ENCODE measurements at places on chromosomes 2 and 18. TPM values are rescaled to one million over a fixed set of nuclear protein-coding genes. Genes with fewer than 3 reads are reported as not detected.

DNA sequence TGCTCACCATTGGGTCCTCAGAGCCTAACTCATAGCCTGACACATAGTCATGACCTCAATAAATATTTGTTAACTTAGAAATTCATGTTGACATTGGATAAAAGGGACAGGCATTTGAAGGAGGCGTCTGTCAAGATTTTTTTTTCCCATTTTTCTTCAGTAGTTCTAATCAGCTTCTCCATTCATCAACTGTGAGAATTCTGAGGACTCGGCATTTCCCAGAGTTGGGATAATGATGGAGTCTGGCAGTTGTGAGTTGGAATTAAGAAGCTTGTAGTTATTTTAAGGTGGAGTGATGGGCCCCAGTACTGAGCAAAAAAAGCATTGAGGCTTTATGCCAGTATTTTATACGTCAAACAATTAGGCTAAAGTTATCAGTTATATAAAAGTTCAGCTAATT, 4.6 kb downstream of the SPATS2L start:
- no peak for DNase-seq
- H3K36me3 ChIP-seq = peaks cover 23% of the 10 kb centered on the region
- peaks cover 52% of the 10 kb centered on the region for H3K4me1 ChIP-seq
- H3K4me3 ChIP-seq = 0 out of 2 replicates have a peak overlapping the region, but pooled peaks have one; percentile 0
- H3K27me3 ChIP-seq = no peaks in the 10 kb centered on the region

DNA sequence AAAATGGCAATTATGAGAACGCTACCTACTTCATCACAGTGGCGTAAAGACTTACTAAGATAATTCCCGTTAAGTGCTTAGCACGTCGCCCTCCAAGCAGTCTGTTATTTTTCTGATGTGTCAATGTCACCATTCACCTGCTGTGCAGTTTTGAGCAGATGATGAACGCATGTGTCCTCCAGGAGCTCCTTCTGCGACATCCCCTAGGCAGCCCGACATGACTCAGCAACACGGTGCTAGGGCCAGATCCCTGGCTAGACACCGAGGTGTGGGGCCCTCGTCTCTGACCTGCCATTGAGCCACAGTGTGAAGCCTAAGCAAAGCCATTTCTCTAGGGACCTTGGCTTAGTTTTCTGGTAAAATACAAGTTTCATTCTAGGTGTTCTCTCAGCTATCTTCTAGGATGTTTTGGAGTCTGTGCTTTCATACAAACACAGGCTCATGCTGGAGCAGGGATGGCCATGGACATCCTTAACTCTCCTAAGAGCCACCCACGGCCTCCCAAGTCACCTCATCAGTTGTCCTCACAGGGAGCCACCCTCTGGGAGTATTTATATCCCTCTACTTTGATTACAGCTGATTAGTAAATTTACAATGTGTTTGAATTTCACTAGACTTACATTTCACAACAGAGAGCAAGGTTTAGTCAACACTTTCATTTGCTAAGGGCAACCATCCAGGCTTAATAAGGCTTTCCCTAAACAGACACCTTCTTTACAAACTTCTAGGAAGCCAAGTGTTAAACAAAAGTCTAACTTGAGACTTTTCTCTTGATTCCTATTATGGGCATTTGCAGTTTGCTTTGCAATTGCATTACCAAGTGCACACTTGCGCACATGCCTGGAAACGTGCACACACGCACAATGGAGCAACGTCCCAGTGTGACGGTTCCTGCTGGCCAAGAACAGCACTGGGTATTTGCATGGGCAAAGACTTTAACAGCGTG, 376.8 kb upstream of the ID2 start:
- no peak overlapping the region for H3K4me3 ChIP-seq
- H3K27ac ChIP-seq = no peak overlapping the region
- no peaks in the 10 kb centered on the region for H3K36me3 ChIP-seq
- DNase-seq = no peak
- H3K4me1 ChIP-seq = peaks cover 34% of the 10 kb centered on the region
- H3K27me3 ChIP-seq = no peaks in the 10 kb centered on the region

The MLPH gene
- total RNA-seq = not detected

The CYP26B1 gene
- total RNA-seq = not detected

The M1AP gene
- total RNA-seq = not detected

The ZNF638 gene
- total RNA-seq = 98.4 TPM

GRCh38 chr2:44975571-44976450, 33.4 kb downstream of the SIX2 start:
- H3K4me3 ChIP-seq = no peak overlapping the region
- H3K4me1 ChIP-seq = peaks cover 13% of the 10 kb centered on the region
- H3K27ac ChIP-seq = no peak overlapping the region

GRCh38 chr2:174120346-174120745, 128.0 kb downstream of the OLA1 start:
- no peak for DNase-seq
- H3K4me1 ChIP-seq = peaks cover 20% of the 10 kb centered on the region
- H3K36me3 ChIP-seq = no peaks in the 10 kb centered on the region
- no peak overlapping the region for H3K27ac ChIP-seq
- H3K27me3 ChIP-seq = no peaks in the 10 kb centered on the region

The RGPD3 gene
- total RNA-seq = 0.39 TPM

DNA sequence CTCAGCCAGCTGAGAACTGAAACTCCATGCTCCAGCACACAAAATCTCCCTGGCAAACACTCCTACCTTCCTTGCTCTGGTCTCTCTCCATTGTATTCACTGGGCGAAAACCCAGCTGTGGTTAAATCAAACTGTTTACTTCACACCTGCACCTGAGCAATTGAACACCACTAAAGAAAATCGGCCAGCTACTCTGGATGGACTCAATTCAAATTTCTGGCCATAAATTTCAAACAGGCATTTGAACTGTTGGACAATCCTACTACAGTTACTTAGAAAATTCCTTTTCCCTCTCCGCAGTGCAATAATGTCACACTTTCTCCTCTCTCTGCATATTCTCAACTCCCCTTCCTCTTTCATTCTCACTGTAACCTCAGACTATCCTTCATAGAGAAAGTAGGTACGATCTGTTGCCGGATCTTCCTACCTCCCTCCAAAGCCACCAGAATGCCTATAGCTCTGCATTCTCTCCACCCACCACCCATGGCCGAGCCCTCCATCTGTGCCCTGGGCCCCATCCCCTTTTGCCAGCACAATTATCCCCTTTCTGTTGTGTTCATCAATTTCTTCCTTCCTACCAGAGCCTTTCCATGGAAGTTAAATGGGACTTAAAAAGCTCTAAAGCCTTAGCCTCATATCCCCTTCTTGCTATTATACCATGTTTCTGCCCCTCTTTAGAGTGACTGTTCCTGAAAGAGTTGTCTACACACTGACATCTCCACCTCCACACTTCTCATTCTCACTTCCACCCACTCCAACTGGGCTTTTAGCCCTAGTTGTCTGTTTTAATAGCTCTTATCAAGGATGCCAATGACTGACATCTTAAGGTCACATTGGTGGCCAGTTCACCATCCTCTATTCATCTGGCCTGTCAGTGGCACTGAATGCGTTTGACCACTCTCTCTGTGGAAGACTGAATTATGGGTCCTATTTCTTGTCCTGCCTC, 127.5 kb upstream of the SLC1A4 start:
- H3K4me3 ChIP-seq = no peak overlapping the region
- peaks cover 57% of the 10 kb centered on the region for H3K4me1 ChIP-seq
- H3K27ac ChIP-seq = no peak overlapping the region
- no peaks in the 10 kb centered on the region for H3K27me3 ChIP-seq
- no peak for DNase-seq

DNA sequence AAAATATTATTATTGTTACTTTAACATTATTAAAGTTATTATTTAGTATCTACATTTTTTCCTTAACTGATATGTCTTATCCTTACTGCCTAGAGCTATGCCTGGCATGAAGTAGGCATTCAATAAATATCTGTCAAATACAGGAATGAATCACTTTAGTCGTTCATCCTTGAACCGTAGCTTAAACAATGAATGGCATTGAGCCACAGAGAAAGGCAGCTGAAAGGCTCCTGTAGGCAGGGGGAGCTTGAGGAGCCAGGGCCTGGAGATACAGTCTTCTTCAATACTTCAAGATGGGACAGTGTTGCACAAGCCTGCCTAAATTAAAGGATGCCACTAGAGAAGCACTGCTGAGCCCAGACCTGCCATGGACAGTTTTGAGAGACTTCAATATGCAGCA, 22.5 kb downstream of the CYRIA start:
- H3K27me3 ChIP-seq = no peaks in the 10 kb centered on the region
- no peaks in the 10 kb centered on the region for H3K36me3 ChIP-seq
- H3K4me3 ChIP-seq = no peak overlapping the region
- H3K4me1 ChIP-seq = no peaks in the 10 kb centered on the region

- no peak overlapping the region for H3K4me3 ChIP-seq
- H3K27ac ChIP-seq = no peak overlapping the region
- H3K36me3 ChIP-seq = no peaks in the 10 kb centered on the region
- no peak for DNase-seq
- H3K4me1 ChIP-seq = peaks cover 16% of the 10 kb centered on the region
- H3K27me3 ChIP-seq = no peaks in the 10 kb centered on the region
Observed at GRCh38 chr2:164797627-164798026, 44.0 kb downstream of the COBLL1 start.

GRCh38 chr18:58604311-58604710, 24.6 kb downstream of the ALPK2 start:
- peaks cover 25% of the 10 kb centered on the region for H3K4me1 ChIP-seq
- no peak overlapping the region for H3K4me3 ChIP-seq
- H3K27me3 ChIP-seq = no peaks in the 10 kb centered on the region
- DNase-seq = no peak
- H3K27ac ChIP-seq = no peak overlapping the region
- no peaks in the 10 kb centered on the region for H3K36me3 ChIP-seq

DNA sequence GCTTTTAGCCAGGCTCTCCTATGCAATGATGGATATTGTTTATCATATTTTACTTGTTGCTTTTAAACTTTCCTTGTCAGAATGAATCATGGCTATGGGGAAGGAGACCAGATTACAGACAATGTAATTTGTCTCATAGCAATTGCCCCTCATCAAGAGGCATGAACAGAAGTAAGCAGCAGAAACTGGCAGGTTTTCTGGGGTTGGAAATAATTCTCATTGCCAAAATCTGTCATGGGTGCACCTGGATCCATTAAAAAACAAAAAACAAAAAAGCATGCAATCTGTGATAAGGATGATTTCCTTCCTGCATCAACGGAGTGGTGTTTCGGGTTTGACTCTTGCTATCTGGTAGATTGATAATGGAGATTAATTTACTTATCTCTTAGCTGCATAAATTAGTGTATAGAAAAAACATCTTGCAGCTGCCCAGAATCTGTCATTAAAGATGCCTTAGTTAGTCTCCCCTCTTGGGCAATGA, 419.6 kb downstream of the SOX11 start:
- DNase-seq = no peak
- no peaks in the 10 kb centered on the region for H3K36me3 ChIP-seq
- no peaks in the 10 kb centered on the region for H3K4me1 ChIP-seq
- no peak overlapping the region for H3K4me3 ChIP-seq

GRCh38 chr2:226655871-226656270, 143.7 kb downstream of the IRS1 start:
- DNase-seq = no peak
- peak overlapping the region; percentile 36 for H3K27ac ChIP-seq
- H3K4me3 ChIP-seq = no peak overlapping the region

- no peaks in the 10 kb centered on the region for H3K4me1 ChIP-seq
- H3K27ac ChIP-seq = no peak overlapping the region
- no peak overlapping the region for H3K4me3 ChIP-seq
- no peak for DNase-seq
- no peaks in the 10 kb centered on the region for H3K36me3 ChIP-seq
- no peaks in the 10 kb centered on the region for H3K27me3 ChIP-seq
Observed at GRCh38 chr18:78821396-78821795, 158.2 kb upstream of the SALL3 start.

GRCh38 chr2:241772063-241772499, 4.5 kb upstream of the GAL3ST2 start:
- no peaks in the 10 kb centered on the region for H3K36me3 ChIP-seq
- DNase-seq = no peak
- no peak overlapping the region for H3K27ac ChIP-seq
- peaks cover 10% of the 10 kb centered on the region for H3K27me3 ChIP-seq
- H3K4me1 ChIP-seq = 0 out of 2 replicates have a peak, but pooled peaks cover 5% of the 10 kb centered on the region

The CPLX4 gene
- total RNA-seq = not detected

DNA sequence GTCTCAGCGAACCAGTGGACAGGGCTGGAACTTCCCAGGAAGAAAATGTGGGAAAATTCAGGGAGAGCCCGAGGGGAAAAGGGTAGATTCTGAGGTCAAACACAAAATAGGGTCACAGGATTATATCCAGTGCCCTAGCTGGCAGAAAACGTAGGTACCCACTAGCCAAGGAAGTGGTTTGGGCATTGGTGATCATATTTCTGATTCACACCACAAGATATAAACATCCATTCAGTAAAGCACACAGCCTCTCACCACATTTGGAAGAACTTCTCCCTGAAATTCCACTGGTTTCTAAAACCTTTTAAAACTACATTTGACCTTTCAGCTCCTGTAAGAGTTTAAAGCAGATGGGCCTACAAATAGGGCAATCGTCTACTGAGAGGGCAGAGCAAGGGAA, 186.9 kb downstream of the TTC32 start:
- DNase-seq = no peak
- H3K4me1 ChIP-seq = peaks cover 26% of the 10 kb centered on the region
- H3K4me3 ChIP-seq = no peak overlapping the region
- H3K36me3 ChIP-seq = no peaks in the 10 kb centered on the region
- no peak overlapping the region for H3K27ac ChIP-seq
- H3K27me3 ChIP-seq = no peaks in the 10 kb centered on the region

DNA sequence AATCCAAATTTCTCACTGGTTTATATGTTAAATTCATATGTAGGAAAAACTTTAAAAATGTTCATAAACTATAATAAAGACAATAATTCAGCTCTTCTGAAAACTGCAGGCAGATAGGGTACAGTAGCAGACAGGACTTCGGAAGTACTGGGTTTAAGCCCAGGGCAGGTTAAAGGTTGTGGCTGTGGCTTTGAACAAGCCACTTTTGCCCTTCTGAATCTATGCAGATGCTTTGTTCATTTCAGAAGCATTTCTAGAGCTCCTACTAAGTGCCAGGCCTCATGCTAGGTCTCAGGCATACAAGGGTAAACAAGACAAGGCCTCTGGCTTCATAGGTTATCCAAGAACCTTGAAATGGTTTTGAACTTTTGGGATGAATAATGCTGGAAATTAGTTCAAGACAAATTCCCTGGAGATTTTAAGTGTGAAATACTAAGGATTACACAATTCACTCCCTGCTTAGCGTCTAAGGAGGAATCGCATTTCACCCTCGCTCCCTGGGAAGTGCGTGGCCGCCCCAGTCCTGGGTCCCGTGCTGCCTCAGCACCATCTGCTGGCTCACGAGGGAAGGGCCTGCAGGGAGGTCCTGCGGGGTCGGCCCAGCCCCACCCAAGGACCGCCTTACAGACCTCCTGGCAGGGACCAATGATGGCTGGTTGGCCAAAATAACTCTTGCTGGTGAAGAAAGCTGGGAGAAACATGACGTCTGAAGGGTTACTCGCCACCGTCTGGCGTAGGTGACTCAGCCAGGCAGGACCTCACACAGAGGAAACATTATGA, 67.7 kb upstream of the L3MBTL4 start:
- no peaks in the 10 kb centered on the region for H3K36me3 ChIP-seq
- DNase-seq = peak; percentile 96
- H3K27ac ChIP-seq = no peak overlapping the region
- H3K27me3 ChIP-seq = no peaks in the 10 kb centered on the region
- no peak overlapping the region for H3K4me3 ChIP-seq
- H3K4me1 ChIP-seq = peaks cover 20% of the 10 kb centered on the region
